Epithelial cell of alveolus of lung (primary cell): ENCODE measurements at places on chromosomes 5 and 9. TPM values are rescaled to one million over a fixed set of nuclear protein-coding genes. Genes with fewer than 3 reads are reported as not detected.

GMCL2 gene
- total RNA-seq, result not detected in 2 replicates

LAMC3 gene
- total RNA-seq, result 1.8 and 3.7 TPM in 2 replicates

FOXD4L4 gene
- under 0.01 and 0.08 TPM in 2 replicates for total RNA-seq

PJA2 gene
- total RNA-seq, result 73.4 and 77.4 TPM in 2 replicates

PCDHA4 gene
- 0.48 TPM in 1 of 2 replicates, not detected in the other for total RNA-seq

LPAR1 gene
- 49.5 and 116 TPM in 2 replicates for total RNA-seq

CD74 gene
- total RNA-seq, result 1.7 and 5.4 TPM in 2 replicates

TSSK1B gene
- total RNA-seq, result 0.26 and 0.48 TPM in 2 replicates

F12 gene
- 0.40 and 1.0 TPM in 2 replicates for total RNA-seq

HSD17B3 gene
- total RNA-seq, result not detected in 2 replicates

CFAP77 gene
- total RNA-seq, result 0.08 TPM in 1 of 2 replicates, not detected in the other

ZBTB5 gene
- total RNA-seq, result 8.0 and 9.3 TPM in 2 replicates

SH3GL2 gene
- 0.52 TPM in 1 of 2 replicates, not detected in the other for total RNA-seq

PCDHB2 gene
- under 0.01 and 1.2 TPM in 2 replicates for total RNA-seq

ACTBL2 gene
- total RNA-seq, result under 0.01 and 1.2 TPM in 2 replicates

IFNA21 gene
- total RNA-seq, result not detected in 2 replicates

COL27A1 gene
- total RNA-seq, result 3.2 and 4.6 TPM in 2 replicates

C9orf153 gene
- not detected in 2 replicates for total RNA-seq

PLGRKT gene
- total RNA-seq, result 20.9 and 41.4 TPM in 2 replicates

ACER2 gene
- total RNA-seq, result 0.56 and 1.3 TPM in 2 replicates

PCDHB16 gene
- total RNA-seq, result 0.08 and 0.13 TPM in 2 replicates

IFNA2 gene
- total RNA-seq, result not detected in 2 replicates

LECT2 gene
- total RNA-seq, result not detected in 2 replicates

PCDHGB3 gene
- total RNA-seq, result 0.39 and 6.1 TPM in 2 replicates

OBP2B gene
- not detected in 2 replicates for total RNA-seq

SERF1B gene
- 13.3 and 21.6 TPM in 2 replicates for total RNA-seq

FAM221B gene
- not detected in 2 replicates for total RNA-seq

PPP2R2B gene
- total RNA-seq, result not detected in 2 replicates

ARHGEF39 gene
- total RNA-seq, result 3.7 and 40.2 TPM in 2 replicates
